ENCODE measurements at places on chromosomes 3 and 15. TPM values are rescaled to one million over a fixed set of nuclear protein-coding genes. Genes with fewer than 3 reads are reported as not detected.

The CHRFAM7A gene
- total RNA-seq: 0.69 TPM

The COL7A1 gene
- total RNA-seq: 27.0 TPM

The SORD gene
- 4.6 TPM for total RNA-seq

The UBE2E1 gene
- total RNA-seq: 73.8 TPM

The GADL1 gene
- 1.9 TPM for total RNA-seq

The PPP4R2 gene
- 46.8 TPM for total RNA-seq

The MORC1 gene
- not detected for total RNA-seq

The LARP6 gene
- 93.6 TPM for total RNA-seq

Measured in bronchial smooth muscle cell (primary cell).